ENCODE measurements at places on chromosomes 12 and 14.

GRCh38 chr12:110355073-110355472, 48.4 kb downstream of the ANAPC7 start:
- no peak for DNase-seq

DNA sequence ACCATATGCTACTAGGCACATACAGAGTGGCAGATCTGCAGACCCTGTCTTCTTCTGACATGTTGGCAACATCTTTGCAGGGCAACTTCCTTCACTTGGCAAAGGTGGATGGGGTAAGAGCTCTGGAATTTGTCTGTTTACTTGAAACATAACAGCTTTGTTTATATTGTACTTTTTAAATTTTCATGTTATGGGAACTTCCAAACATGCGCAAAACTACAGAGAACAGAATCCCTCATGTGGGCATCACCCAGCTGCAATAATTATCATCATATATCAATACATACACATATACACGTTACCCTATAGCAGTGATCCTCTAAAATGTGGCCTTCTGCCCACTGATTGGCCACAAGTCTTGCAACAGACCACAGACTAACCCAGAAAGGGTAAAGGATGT, 103.4 kb downstream of the STAB2 start:
- no peak for DNase-seq

DNA sequence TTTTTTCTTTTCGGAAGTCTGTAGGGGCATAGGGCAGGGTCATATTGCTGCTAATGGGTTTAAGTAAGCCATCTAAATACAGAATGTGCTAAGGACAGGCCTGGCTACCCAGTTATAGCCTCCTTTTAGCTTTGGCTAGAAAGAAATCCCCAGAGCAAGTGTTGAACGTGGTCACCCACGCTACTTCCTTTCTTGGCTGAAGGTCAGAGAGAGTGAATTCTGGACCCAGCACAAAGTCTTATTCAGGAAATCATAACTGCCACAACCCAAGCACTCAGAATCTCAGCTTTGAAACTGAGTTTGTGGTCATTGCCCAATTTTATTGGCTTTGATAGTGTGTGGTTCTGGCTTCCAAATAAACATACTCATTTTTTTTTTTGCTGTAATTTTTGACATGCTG, 542.1 kb upstream of the ATP2B1 start:
- DNase-seq: no peak

DNA sequence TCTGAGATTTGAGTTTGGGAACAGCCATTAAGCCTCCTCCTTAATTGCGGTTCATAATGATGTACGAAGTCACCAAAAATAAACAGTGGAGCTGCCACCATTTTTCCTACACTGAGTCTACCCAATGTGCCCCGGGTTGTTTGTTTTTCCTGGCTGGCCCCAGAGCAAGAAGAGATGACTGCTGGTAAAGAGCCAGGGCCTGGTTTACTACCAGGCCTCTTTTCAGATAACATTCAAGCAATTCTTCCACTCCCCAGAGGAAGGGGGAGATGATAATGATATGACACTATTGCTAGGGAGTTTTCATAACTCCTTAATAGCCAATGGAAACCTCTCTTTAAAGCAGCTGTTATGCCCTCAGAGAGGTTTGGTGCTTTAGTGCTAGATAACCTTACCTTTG, 42.3 kb downstream of the BRAP start:
- no peak for DNase-seq

DNA sequence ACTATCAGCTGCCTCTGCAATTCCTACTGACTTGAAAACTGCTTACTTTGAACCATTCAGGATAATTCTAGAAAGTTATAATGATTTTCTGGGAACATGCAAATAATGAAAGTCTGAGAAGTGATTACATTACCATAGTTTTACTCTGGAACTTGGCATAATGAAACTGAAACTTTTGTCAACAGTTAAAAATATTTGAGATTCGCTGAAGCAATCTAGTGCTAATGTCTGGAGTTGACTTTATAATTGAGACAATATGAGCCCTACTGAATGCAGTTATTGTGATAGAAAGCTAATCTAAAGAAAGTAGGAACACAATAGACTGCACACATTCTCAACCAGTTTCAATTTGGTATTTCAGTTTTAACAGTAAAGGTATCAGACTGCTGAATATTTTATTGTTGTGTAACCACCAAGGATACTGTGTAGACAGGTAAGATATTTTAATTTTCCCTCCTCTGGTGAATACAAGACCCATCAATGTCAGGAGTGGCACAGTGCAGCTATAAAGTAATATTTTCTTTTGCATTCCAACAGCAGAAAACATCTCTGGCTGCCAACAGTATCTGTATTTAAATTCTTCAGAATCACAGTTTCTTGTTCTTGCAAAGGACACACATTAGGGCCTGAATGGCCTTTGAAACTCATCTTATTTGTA, 483.5 kb downstream of the ATP23 start:
- DNase-seq: no peak

GRCh38 chr14:76806446-76806845, 6.2 kb downstream of the ANGEL1 start:
- no peak for DNase-seq

GRCh38 chr12:91219511-91219910, 36.9 kb upstream of the DCN start:
- no peak for DNase-seq

DNA sequence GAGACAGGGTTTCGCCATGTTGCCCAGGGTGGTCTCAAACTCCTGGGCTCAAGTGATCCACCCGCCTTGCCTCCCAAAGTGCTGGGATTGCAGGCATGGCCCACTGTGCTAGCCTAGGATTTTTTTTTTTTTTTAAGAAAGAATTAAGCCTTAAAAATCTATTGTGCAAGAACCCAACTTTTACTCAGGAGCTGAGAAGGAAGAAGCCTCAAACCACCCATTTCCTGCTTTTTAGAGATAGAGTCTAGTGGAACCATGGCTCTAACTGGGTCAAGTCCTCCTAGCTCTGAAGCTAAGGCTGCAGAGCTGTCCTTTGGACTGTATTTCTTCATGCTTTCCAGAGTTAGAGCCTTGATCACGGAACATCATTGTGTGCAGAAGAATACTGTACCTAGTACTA, 1.3 kb upstream of the TSFM start:
- no peak for DNase-seq

DNA sequence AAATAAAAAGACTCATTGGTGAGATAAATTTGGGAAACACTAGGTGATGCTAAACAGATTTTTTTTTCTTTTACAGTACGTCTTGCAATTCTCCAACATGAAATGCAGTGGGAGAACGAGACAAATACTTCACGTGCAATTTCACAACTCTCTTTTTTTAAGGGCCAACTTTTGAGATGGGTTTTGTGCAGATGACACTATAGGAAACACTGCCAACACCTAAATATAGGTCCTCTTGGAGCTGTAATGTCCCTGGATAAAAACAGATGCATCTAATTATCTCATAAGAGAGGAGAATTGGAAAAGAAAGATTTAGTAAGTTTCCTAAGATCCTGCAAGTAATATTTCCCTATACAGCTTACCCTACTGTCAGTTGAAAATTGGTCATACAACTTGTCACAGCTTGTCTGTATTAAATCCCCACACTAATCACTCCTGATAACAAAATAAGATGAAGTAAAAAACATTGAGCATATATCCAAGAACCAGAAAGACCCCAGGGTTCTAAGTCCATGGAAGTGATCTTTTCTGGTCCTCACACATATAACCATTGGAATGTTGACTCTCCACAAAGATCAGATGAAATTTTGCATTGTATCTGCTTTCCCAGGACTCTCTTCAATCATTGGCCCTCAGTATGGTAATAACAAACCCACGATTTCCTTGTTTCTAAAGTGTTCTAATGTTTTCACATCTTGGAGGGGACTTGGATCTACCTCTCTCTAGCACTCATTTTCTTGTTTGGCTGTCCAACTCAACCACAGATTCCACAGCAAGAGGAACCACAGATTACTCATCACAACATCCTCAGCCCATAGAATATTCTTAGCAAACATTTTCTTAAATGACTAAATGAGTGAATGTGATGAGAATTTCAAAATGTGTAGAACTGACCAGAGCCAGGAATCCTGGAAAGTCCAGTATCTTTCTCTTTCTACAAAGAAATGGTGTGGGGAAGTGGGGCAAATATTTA, 769.4 kb upstream of the USP15 start:
- DNase-seq: no peak

DNA sequence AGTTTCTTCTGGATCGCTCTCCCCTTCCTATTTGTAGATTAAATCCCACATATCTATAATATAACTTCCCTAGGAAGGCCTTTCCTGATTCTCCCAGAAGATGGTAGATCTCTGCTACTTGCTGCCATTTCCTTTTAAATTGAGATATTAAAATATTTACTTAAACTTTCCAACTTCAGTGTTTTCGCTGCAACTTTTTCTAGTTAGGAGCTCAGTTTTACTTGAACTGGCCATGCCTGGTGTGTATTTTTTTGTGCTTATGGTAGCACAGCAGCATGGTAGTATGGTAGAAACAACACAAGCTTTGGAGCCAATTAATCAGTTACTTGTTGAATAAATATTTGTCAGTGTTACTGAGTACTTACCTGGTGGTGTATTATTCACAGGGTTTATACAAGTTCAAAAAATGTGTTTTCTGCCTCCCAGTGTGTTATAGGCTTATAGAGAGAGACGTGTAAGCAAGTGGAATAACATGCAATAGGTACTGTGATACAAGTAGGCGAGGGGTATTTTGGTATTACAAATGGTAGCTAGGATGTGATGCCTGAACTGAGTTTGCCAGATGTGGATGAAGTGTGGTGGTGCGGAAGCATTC, 2.9 kb downstream of the POLR3B start:
- no peak for DNase-seq

DNA sequence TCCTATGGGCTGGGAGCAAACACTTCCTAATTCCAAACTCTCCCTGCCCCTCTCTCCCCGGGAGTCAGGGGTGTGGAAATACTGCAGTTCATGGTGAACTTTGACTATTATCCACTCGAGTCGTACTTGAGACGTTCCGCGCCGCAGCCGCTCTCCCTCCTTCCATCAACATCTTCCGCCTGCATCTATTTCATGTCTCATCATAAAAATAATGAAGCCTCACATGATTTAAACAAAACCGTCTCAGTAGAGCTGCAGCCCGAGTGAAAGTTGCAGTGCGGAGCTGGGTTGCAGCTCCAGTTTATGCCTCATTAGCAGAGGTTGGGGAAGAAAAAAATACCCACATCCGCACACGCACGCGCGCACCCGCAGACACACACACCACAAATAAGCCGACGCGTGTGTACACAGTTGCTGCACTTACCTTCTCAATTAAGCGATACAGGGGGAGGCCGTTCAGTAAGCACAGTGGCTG, 283 bp downstream of the LMO3 start:
- DNase-seq: no peak

DNA sequence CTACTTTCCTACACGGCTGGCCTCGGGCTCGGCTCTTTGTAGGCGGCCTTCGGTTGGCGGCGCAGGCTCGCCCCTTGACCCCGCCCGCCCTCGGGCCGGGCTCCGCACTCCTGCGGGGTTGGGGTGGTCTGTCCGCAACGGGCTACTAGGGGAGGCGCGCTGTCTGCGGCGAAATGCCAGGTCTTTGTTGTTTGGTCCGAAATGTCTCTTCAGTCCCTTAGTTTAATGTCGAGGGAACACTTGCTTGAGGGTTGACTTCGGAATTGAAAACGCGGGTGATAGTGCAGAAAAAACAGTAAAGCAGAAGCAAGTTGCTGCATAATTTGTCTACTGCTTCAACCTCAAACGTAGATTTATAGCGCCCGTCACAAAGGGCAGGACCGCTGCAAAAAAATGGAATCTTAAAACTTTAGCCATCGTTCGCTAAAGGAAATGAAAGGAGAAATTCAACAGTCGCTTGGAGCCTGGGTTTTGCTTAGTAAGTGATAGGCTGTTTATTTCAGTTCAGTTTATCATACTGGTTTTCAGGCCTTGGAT, 390 bp downstream of the JKAMP start:
- no peak for DNase-seq

DNA sequence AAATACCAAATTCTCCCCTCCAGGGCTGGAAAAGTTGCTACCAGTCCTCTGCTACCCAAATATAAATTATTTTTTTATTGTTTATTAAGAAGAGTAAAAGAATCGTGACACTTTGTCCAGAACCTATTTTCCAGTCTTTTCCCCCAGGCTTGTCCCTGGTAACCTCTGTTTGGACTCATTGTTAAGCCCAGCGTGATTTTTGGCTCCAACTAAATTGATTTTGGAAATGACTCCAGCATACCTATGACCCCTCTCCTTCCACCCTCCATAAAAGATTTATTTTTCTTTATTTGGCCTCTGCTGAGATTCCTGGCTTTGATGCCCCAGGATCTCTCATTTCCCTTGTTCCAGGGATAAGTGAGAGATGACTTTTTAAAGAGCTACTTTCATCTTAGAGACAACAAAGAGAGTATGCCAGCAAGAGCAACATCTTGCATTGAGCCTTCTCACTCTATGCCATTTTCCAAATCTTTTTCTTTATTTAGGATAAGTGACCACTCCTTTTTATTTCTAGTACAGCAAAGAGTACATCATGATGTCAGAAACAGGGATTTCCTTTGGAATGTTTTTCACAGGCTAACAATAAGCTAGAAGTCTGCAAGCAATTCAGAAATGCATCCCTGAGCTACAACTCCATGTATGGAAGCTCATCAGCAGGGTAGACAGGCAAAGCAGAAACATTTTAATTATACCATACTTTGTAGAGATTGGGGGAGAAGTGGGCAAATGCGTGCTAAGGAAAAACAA, 75.8 kb downstream of the DAD1 start:
- DNase-seq: no peak
